Cerebellar nuclear complex (tissue), 1 donor: ENCODE measurements at places on chromosomes 1 and 21.

DNA sequence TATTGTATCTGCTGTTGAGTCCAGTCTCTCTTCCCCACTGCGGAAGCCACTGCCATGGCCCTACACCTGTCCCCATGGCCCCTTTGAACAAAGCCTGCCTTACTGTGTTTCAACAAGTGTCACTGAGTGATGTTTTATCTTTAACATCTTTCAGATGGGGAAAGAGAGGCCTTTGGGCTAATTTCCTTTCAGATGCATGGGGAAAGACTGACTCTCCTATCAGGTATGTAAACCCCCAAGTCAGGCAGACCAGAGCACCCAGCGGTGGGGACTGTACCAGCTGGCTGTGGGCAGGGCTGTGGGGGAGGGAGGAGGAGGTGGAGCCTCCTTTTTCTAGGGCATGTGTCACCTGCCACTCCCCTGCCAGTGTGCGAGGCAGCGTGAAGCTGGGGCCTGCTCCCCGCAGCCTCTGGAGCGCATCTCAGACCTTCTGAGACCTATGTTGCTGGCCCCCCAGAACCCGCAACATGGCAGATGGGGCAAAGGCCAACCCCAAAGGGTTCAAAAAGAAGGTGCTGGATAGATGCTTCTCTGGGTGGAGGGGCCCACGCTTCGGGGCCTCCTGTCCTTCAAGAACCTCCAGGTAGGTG lies at the start of gene PLA2G2F:
Gene PLA2G2F (plus strand): TSS at position 363 of the 590 bp plus-strand sequence. CDS start 105 bp downstream, at position 468.
- DNase-seq, result no peak

DNA sequence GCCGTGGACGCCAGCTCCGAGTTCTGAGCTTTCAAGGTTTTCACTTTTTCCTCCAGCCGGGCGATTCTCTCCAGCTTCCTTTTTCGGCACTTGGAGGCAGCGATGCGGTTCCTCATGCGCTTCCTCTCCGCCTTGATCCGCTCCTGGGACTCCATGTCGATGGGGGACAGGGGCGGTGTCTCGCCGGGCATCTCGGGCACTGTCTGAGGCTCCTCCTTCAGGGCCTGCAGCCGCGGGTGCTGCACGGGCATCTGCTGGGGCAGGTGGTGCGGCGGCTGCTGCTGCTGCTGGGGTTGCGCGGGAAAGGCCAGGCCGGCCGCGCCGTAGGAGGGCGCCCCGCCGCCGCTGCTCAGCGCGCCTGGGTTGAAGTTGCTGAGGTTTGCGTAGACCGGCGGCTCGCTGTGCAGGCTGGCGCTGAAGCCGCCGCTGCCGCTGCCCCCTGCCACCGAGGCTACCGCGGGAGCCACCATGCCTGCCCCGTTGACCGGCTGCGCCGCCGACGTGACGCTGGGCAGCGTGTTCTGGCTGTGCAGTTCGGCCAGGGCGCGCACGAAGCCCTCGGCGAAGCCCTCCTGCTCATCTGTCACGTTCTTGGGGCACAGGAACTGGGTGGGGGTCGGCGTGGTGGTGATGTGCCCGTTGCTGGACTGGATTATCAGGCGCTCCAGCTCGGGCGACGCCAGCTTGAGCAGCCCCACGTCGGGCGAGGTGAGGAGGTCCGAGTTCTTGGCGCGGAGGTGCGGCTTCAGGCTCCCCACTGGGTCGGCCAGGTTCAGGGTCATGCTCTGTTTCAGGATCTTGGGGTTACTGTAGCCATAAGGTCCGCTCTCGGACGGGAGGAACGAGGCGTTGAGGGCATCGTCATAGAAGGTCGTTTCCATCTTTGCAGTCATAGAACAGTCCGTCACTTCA lies 1.4 kb downstream of the JUN start:
- no peak for DNase-seq

DNA sequence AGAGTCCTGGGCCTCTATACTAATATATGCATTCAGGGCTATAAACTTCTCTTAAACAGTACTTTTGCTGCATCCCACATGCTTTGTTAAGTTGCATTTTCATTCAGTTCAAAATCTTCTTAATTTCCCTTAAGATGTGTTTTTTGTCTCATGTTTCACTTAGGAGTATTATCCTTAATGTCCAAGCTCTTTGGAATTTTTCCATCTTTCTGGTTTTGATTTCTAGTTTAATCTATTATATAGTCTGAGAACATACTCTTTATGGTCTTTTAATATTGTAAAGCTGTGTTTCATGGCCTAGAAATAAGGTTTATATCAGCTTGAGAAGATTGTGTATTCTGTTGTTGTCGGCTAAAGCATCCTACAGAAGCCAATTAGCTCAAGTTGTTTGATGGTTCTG lies 1041.8 kb downstream of the PLA2G4A start:
- DNase-seq, result no peak

GRCh38 chr1:156366378-156367166 lies 2.4 kb upstream of the RHBG start:
- no peak for DNase-seq

DNA sequence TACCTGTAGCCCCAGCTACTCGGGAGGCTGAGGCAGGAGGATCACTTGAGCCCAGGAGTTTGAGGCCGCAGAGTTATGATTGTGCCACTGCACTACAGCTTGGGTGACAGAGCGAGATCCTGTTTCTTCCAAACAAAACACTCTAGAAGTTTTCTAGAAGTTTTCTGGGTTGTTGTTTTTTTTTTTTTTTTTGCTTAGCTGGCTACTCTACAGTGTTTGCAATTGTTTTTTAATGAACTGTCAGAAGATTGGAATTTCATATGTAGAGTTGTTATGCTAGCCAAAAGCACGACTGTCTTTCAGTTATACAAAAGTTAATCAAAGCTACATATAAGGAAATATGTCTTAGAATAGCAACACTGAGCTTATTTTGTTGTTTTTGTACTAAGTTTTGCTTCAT lies 30.9 kb upstream of the NEXN start:
- DNase-seq, result no peak

DNA sequence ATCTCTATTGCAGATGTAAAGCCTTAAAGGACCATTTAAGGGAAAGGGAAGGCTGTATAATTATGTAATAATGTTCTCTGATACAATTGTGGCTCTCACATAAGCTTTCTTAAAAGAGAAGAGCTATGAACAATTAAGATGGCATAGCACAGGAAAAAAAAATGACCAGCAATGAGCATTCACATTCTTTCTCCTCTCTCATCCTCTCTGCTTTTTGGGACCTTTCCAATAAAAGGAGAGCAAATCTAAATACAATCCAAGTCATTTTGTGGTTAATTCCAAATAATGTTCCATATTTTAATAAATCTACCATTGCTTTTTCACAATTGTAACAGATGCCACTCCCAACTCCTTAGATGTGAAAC lies 23.5 kb downstream of the SMYD3 start:
- no peak for DNase-seq
